GM23338 (cell line): ENCODE measurements at places on chromosomes 3 and 15. TPM values are rescaled to one million over a fixed set of nuclear protein-coding genes. Genes with fewer than 3 reads are reported as not detected.

DNA sequence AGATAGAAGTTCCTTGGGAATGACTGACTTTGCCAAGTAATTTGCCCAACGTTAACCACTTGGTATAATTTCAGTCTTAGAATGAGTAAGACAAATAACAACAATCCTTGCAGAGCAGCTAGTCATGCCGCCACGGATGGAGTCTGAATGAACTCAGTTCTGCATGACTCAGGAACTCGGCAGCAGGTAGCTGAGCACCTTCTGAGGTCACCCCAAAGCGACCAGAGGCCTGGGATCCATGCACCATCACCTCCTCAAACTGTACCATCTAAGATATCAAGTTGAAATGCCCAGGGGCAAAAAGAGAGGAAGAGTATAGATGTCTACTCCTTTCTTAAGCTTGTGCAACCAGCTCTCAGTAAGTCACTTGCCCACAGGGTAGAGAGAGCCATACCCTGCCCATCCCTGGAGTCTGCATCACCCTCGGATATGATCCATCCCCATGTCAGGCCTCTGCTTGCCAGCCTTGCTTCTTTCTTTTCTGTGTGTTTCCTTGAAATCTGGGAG lies 8.5 kb upstream of the CDCP1 start:
- no peak for DNase-seq

- DNase-seq = no peak
Observed at GRCh38 chr3:140128217-140128616, 193.2 kb downstream of the CLSTN2 start.

The IL5RA gene
- 0.31 TPM in 1 of 2 replicates, not detected in the other for total RNA-seq

The RBMS3 gene
- total RNA-seq = 3.2 and 5.5 TPM in 2 replicates

The IL16 gene
- not detected in 2 replicates for total RNA-seq

DNA sequence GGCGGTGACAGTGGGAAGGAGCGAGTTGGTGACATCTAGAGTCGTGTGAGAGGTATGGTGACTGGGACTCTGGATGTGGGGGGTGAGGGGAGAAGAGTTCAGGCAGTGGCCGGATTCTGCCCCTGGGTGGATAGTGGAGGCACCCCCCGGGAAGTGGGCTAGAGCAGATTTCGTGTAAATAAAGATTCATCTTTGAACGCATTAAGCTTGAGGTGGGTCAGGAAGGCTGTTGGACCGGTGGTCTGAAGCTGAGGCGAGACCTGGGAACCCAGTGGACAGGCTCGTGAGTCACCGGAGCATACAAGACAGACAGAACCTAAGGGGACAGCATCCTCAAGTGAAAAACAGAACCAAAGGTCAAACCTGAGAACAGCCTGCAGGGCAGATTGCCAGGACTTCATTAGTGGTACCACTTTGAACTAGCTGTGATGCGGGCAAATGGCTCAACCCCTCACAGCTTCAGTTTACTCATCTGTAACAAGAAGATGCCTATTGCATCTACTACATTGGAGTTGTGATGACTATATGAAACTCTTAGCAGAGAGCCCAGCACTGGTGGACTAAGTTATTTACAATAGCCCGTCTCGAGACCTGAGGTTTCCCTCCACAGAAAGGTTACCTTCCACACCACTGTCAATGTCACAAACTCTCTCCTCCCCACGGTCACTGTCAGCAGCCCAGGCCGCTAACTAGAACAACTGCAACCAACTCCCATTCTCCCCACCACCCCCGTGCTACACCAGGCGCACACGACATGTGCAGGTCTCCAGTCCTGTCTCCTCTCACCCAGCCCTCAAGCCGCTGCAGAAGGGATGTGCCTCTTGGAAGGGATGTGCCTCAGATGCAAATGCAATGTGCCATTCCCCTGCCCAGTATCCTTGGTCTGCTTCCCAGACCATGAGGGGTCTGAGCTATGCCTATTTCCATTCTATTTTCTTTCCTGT lies 901 bp upstream of the CLN6 start:
- no peak for DNase-seq

- no peak for DNase-seq
Observed at GRCh38 chr3:175266478-175266877, 407.3 kb downstream of the NAALADL2 start.

The GALNT15 gene
- 0.35 TPM in 1 of 2 replicates, not detected in the other for total RNA-seq

The SLITRK3 gene
- 1.7 and 3.2 TPM in 2 replicates for total RNA-seq

DNA sequence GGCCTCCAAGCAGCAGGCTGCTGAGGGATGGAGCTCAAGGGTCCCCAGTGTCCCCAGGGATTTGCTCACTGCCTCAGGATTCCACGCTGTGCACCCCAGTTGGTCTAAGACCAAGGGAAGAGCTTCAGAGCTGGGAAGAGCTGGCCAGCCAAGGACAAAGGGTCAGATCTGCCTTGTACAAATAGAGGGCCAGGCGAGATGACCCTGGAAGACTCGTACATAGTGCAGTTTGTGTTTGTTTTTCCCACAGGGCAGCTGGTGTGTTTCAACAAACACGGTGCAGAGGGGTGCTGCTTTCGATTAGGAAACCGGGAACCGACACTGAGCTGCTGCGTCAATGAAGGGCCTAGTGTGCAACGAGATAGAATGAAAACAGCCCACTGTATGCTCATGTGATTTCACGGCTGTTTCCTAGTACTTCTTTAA lies 56.1 kb upstream of the TRPM1 start:
- DNase-seq = no peak

The LRRC2 gene
- total RNA-seq = 5.5 and 7.1 TPM in 2 replicates

DNA sequence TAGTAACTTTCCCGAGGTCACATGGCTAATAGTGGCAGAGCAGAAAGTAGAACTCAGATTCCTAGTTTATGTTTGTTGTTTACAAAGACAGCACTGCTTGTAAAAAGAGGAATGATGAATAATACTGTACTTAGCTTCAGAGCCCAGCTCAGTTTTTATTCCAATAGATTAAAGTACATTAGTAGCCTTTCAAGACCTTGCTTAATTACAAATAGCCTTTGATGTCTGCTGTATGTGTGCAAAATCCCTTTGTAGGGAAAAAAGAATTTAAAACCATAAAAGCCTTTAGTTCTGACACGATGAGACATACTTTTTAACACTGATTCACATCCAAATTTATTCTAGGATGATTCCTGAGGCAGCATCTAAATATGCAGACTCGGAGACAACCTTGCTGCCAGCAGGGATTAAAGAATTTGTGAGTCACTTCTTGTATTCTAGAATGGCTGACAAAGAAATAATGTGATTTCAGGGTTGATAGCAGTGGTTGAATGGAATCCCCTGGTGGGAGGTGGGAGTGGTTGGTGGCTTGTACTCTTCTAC lies 324.2 kb upstream of the TGFBR2 start:
- peak; percentile 76 for DNase-seq

DNA sequence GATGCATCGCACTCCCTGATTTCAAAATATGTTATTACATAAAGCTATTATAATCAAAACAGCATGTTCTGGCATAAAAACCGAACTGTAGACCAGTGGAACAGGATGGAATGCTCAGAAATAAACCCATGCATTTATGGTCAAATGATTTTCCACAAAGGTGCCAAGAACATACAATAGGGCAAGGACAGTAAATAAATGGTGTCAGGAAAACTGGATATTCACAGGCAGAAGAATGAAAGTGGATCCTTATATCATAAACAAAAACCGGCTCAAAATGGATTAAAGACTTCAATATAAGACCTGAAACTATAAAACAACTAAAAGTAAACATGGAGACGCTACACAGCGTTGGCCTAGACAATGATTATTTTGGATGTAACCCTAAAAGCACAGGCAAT lies 22.6 kb downstream of the USP50 start:
- DNase-seq = no peak

DNA sequence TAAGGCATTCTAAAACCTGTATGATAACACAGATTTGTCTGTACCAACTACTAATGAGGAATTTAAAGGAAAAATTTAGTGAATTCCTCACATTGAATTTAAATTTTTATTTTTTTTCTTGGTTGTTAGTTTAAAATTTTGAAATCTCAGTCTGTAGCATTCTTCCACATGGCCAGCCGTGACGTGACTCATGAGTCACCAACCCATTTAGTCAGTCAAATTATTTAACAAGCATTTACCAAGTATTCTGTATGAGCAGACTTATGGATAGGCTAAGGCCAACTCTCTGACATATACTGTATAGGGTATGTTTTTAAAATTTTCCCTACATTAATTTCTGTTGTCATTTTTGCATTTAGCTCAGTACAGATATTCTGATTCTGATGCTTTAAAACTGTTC lies 112.9 kb downstream of the CNTN4 start:
- DNase-seq = no peak

The CRYGS gene
- 0.74 and 2.9 TPM in 2 replicates for total RNA-seq

DNA sequence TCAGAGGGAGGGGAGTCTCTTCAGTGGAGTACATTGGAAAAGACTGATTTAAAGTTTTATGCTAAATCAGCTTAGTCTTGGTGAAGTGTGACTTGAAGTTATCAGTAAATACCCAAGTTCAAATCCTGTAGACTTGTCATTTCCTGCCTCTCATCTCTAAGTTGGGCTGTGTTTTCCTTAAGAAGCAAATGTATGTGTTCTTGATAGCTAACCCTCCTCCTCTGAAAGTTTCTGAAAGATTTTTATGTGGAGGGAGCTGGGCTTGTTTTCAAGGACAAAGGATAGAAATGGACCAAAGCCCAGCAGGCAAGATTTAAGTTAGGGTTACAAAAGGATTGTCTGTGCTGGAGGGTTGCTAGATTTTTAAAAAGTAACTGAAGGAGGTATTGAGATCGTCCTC lies 4.2 kb downstream of the MAPKBP1 start:
- DNase-seq = no peak

The HYAL1 gene
- 2.8 and 5.0 TPM in 2 replicates for total RNA-seq

DNA sequence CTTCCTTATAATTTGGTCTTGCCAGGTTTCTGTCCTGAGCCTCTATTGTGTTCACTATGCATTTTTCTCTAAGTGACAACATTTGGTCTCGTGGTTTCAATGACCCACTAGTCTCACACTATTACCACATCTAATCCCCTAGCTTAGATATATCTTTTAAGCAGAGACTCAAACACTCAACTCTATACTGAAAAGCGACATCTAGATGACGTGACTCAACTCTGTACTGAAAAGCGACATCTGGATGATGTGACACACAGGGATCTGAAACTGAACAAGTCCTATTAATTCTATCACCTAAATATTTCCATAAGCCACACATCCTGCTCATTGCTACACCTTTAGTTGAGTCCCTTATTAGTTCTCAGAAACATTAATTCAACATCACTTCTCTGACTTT lies 141.7 kb upstream of the MBNL1 start:
- DNase-seq = no peak

DNA sequence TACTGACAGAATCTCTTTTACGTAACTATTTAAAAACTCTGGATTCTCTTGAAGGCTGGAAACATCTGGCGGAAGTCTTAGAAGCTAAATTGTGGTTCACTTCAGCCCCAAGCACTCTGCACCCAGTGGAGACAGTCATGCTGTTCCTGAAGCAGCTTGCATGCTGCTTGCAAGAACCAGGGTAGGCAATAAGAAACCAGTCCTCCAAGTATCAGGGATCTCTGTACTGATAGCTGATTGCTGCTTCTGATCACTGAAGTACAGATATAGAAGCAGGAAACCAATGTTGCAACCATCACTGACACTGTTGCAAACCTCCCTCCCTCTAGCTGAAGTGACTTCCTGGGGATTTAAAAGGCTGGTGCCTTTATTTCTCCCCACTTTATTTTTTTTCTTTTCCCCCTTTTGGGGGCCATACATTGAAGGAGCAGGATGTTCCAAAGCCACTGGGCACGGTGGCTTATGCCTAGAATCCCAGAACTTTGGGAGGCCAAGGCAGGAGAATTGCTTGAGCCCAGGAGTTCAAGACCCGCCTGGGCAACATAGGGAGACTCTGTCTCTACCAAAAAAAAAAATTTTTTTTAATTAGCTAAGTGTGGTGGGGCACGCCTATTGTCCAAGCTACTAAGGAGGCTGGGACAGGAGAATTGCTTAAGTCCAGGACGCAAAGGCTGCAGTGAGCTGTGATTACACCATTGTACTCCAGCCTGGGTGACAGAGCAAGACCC lies 15.3 kb downstream of the SPCS1 start:
- DNase-seq = no peak

DNA sequence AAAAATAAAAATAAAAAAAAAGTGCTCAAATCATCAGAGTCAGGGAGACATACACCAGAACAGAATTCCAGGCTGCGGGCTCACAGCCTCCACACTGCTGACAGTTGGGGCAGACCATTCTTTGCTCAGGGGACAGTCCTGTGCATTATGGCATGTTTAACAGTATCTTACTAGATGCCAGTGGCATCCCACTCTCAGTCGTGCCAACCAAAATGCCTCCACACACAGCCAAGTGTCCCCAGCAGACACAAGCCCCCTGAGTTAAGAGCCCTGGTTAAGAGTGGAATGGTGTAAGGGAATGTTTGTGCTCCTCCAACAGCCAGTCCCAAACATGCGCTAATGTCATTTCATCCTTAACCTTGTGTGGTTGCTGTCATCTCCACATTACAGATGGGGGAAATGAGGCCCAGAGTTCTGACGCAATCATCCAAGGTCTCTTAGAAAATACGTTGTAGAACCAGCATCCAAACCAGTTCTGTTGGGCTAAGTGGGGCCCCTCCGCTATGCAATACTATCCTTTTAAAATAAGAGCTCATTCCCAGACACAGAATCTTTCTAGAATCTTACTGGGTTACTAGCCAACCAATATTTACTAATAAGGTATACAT lies 26.0 kb downstream of the CFAP92 start:
- no peak for DNase-seq

DNA sequence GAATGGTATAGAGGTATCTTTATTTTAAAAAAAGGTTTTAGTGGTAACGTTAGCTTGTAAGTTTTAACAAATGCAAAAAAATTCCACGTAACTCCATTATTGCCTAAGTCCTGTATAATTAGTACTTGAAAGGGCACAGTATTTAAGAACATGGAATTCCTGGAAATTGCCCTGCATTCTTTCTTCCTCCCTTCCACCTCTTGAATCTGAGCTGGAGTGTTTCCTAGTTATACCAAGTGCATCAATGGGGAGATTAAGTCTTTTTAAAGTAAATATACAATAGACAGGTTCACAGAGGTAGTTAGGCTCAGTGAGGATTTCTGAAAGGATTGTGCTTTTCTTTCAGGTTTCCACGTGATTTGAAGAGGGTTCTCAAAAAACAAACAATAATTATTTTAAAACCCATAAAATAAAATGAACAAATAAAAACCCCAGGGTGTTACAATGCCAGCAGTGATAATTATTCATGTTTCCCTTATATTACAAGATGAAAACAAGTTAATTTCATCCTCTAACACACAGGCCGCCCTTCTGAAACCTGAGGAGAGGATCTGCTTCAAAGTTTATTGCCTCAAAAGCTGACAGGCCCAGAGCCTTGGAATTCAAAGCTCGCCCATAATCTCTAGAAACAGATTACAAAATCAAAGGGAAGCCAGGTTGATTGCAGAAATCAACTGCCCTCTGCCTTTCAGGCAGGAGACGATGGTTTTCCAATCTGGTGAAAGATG lies 128.8 kb upstream of the LMOD3 start:
- no peak for DNase-seq

- no peak for DNase-seq
Observed at GRCh38 chr3:112395181-112395895, 62.4 kb downstream of the CD200 start.
